ENCODE measurements at places on chromosomes 3 and 15. TPM values are rescaled to one million over a fixed set of nuclear protein-coding genes. Genes with fewer than 3 reads are reported as not detected.

NR1D2 gene
- total RNA-seq, result 14.6 TPM

- H3K4me1 ChIP-seq, result no peaks in the 10 kb centered on the region
- H3K27me3 ChIP-seq, result no peaks in the 10 kb centered on the region
- no peaks in the 10 kb centered on the region for H3K36me3 ChIP-seq
- DNase-seq, result no peak
- H3K27ac ChIP-seq, result no peak overlapping the region
- H3K4me3 ChIP-seq, result no peak overlapping the region
Measured at GRCh38 chr3:24765399-24765798, 270.7 kb upstream of the THRB start.

MYZAP gene
- total RNA-seq, result 8.1 TPM

ROPN1 gene
- total RNA-seq, result not detected

DNA sequence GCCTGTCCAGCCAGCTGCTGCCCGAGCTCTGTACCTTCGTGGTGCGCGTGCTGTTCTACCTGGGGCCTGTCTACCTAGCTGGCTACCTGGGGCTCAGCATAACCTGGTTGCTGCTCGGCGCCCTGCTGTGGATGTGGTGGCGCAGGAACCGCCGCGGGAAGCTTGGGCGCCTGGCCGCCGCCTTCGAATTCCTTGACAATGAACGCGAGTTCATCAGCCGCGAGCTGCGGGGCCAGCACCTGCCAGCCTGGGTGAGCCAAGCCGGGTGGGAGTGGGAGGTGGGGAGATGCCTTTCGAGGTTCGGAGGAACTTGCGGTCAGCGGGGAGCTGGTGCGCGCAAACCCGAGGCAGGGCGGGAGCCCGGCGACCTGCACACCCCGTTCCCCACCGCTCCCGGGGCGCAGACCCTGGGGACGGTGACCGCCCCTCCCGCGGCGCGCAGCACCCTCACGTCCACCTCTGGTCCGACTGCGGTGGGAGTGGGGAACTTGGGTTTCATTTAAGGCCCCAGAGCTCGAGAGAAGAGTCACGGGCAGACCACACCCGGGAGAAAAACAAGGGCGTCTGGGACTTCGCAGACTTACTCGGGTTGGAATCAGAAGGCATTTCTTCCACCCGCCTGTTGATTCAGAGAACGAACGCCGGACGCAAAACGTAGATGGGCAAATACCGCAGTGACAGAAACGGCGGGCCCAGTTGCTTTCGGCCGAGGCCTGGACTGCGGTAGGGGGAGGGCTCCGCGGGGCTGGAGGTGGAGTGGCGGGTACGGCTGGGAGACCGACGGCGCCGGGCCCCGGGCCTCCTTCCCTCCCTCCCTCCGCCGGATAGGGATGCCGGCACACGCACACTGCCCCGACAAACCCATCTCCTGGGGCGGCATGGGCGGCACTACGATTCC, 708 bp downstream of the ESYT3 start:
- peak overlapping the region; percentile 16 for H3K4me3 ChIP-seq
- no peaks in the 10 kb centered on the region for H3K36me3 ChIP-seq
- H3K27ac ChIP-seq, result no peak overlapping the region
- DNase-seq, result no peak

DNA sequence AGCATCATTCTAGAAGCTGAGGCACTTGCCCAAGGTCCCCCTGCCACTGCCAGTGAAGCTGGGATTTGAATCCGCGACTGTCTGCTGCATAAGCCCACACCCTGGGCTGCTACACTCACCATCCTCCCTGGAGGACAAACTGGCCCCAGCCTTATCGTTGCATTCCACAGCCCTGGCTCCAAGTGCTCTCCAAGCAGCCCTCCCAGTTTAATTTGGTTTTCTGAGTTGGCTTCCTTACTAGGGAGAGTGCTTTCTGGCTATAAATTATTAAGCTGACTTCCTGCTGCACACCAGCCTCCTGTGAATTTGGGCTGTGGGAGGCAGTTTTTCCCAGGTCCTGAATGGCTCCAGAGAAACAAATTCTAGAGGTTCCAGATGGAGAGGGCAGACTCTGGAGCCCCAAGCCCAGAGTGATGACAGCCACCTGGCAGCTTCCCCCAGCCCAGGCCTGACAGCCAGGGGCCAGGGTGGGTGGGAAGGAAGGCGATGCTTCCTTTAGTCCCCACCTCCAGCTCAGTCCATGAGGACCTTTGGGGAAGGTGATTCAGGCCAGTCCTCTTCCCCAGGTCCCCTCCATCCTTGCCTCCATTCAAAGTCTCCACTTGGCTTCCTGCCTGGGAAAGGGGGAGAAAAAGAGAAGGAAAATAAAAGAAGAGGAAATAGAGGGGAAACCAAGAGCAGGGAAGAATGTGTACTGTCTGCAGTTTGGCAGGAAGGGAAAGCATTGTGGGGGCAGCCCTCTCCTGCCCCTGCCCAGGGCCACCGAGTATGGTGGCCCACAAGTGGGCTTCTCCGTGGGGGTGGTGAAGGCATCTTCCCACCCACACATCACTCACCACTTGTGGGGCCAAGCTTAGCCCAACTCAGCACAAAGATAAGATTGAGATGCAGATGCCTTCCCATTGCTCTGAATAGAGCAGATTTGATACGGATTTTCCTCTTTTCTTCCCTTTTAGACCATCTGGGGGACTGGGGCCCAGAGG, 69.6 kb downstream of the SEMA5B start:
- DNase-seq, result no peak
- H3K27ac ChIP-seq, result no peak overlapping the region
- H3K36me3 ChIP-seq, result no peaks in the 10 kb centered on the region
- H3K4me1 ChIP-seq, result no peaks in the 10 kb centered on the region
- no peak overlapping the region for H3K4me3 ChIP-seq

DNA sequence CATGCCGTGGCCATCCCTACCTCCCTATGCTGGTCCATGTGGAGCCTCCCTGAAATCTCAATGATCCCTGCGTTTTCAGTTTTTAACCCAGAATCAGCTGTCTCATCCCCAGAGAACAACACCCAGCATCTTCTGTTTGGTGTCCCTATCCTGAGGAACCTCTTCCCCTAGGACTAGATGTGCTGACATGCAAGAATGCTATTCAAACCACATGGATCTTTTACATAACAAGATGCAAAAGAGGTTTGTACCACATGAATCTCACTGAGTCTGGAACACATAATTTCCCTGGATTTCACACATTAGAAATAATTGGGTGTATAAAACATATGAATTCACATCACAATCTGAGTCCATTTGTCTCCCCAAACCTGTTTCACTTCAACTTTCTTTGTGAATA, 174.6 kb upstream of the NECTIN3 start:
- no peaks in the 10 kb centered on the region for H3K27me3 ChIP-seq
- no peak overlapping the region for H3K27ac ChIP-seq
- H3K4me1 ChIP-seq, result no peaks in the 10 kb centered on the region
- no peak overlapping the region for H3K4me3 ChIP-seq
- H3K36me3 ChIP-seq, result no peaks in the 10 kb centered on the region
- no peak for DNase-seq

GRCh38 chr3:33063651-33064051, 33.3 kb downstream of the GLB1 start:
- H3K27ac ChIP-seq, result no peak overlapping the region
- no peaks in the 10 kb centered on the region for H3K4me1 ChIP-seq
- H3K36me3 ChIP-seq, result peaks cover 2% of the 10 kb centered on the region
- H3K4me3 ChIP-seq, result no peak overlapping the region

- no peaks in the 10 kb centered on the region for H3K36me3 ChIP-seq
- no peak overlapping the region for H3K27ac ChIP-seq
- DNase-seq, result no peak
- no peaks in the 10 kb centered on the region for H3K4me1 ChIP-seq
- H3K4me3 ChIP-seq, result no peak overlapping the region
- no peaks in the 10 kb centered on the region for H3K27me3 ChIP-seq
Measured at GRCh38 chr15:31250033-31250432, 76.6 kb upstream of the KLF13 start.

- H3K36me3 ChIP-seq, result no peaks in the 10 kb centered on the region
- peak overlapping the region; percentile 83 for H3K27ac ChIP-seq
- peak overlapping the region; percentile 93 for H3K4me3 ChIP-seq
- H3K4me1 ChIP-seq, result peaks cover 31% of the 10 kb centered on the region
- H3K27me3 ChIP-seq, result no peaks in the 10 kb centered on the region
Measured at GRCh38 chr15:66388043-66388363, 1.3 kb downstream of the MAP2K1 start.

DNA sequence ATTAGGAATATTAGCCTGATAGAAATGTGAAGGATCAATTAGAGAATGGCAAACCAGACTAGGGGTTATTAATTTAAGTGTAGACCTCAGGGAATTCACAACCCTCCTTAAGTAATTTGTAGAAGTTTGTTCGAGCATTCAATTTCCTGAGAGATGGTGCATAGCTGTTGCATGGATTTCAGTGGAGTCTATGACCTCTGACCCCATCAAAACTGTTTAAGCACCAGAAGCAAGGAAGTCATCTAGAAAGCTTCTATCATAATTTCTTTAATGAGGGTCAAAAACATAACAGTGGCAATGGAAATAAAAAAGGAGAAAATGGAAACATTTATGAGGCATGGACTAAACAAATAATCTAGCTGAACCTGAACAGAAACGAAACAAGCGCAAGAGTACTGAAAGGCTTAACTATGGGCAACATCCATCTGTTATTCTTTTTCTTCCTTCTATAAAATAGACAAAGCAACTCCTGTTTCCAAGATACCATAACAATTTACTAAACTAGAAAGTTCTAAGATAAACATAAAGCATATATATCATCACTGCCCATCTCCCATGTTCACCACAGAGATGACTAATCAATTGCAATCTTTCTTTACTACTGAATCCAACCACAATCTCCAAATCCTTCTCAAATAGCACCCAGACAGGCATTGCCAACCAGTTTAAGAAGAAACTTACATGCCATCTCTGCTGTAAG, 151.4 kb downstream of the THRB start:
- no peaks in the 10 kb centered on the region for H3K27me3 ChIP-seq
- DNase-seq, result no peak
- no peak overlapping the region for H3K27ac ChIP-seq
- H3K4me1 ChIP-seq, result no peaks in the 10 kb centered on the region
- no peaks in the 10 kb centered on the region for H3K36me3 ChIP-seq

GRCh38 chr3:109853077-109853731, 515.9 kb upstream of the DPPA4 start:
- no peak for DNase-seq
- H3K27ac ChIP-seq, result no peak overlapping the region

GRCh38 chr3:122697952-122698620, 17.4 kb downstream of the PARP14 start:
- H3K36me3 ChIP-seq, result peaks cover 28% of the 10 kb centered on the region
- DNase-seq, result no peak
- no peaks in the 10 kb centered on the region for H3K27me3 ChIP-seq
- H3K4me1 ChIP-seq, result no peaks in the 10 kb centered on the region
- no peak overlapping the region for H3K4me3 ChIP-seq
- no peak overlapping the region for H3K27ac ChIP-seq

DNAH12 gene
- 0.20 TPM for total RNA-seq

- H3K27me3 ChIP-seq, result no peaks in the 10 kb centered on the region
- H3K4me3 ChIP-seq, result no peak overlapping the region
Measured at GRCh38 chr3:147157631-147158030, 248.7 kb downstream of the ZIC4 start.

GRCh38 chr3:31695280-31696008, 162.7 kb downstream of the STT3B start:
- peaks cover 8% of the 10 kb centered on the region for H3K4me1 ChIP-seq
- no peaks in the 10 kb centered on the region for H3K27me3 ChIP-seq
- no peak overlapping the region for H3K4me3 ChIP-seq

- no peaks in the 10 kb centered on the region for H3K36me3 ChIP-seq
- peaks cover 29% of the 10 kb centered on the region for H3K4me1 ChIP-seq
Measured at GRCh38 chr3:192819001-192819569, 91.7 kb upstream of the FGF12 start.

GRCh38 chr3:1528621-1529020, 435.8 kb downstream of the CNTN6 start:
- H3K27me3 ChIP-seq, result no peaks in the 10 kb centered on the region
- H3K36me3 ChIP-seq, result no peaks in the 10 kb centered on the region
- no peak overlapping the region for H3K27ac ChIP-seq
- no peak for DNase-seq
- H3K4me3 ChIP-seq, result no peak overlapping the region

CNTN6 gene
- total RNA-seq, result not detected

DNA sequence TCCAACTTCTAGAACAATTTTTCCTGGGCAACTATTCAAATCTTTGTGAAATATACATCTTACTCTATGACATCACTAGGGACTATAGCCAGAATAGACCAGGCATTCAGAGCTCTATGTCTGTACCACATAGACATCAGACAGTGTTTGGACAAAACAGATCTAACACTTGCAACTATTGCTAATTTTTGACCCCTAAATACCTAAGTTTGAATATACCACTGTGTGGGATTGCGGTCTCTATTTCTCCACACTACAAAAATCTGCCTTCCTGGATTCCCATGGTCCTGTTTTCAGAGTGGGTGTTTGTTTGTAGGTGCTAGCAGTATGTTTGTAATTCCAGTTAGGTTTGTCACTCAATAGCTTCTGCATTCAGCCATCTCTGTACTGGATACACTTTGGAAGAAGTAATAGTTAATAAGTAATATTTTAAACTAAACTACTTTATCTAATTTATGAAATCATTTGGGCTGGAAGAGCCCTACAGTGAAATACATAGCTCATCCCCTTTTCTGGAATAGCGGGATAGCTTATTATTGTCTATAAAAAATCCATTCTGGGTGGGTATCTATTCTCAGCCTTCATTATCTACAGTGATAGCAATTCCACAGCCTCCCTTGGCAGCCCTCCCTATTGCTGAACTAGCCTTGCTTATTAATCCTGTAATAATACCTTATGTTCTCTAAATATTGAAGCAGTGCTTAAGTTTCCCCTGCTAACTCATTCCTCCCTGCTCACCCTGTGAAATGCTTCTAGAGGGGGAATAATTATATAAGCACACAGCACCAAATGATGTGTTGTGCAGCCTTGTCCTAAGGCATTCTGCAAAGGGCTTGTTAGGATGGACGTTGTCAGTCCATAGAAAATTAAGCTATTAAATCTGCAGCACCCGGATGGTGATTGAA, 49.4 kb downstream of the RBMS3 start:
- no peak overlapping the region for H3K27ac ChIP-seq
- H3K4me3 ChIP-seq, result no peak overlapping the region
- no peak for DNase-seq
- no peaks in the 10 kb centered on the region for H3K27me3 ChIP-seq
- peaks cover 30% of the 10 kb centered on the region for H3K4me1 ChIP-seq

TUSC7 gene
- total RNA-seq, result not detected

DNA sequence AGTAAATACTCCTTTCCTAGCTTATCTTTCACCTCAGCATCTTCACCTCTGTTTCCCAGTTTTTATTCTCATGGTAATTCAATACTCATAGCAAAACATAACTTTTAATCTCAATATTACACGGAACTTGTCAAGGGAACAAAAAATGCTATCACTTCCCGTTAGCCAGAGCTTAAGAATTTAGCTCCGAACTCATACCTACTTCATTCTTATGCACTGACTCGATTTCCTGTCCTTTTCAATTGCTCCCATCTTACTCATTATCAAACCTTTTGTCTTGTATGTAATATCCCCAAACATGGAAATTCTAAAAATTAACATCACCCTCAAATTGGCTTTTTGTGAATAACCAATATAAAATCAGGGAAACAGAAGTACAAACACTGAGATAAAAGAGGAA, 28.2 kb downstream of the MYEF2 start:
- H3K4me1 ChIP-seq, result peaks cover 41% of the 10 kb centered on the region
- DNase-seq, result peak; percentile 91
- peaks cover 9% of the 10 kb centered on the region for H3K36me3 ChIP-seq
- no peaks in the 10 kb centered on the region for H3K27me3 ChIP-seq

GRCh38 chr3:99962703-99963102, 145.0 kb downstream of the CMSS1 start:
- H3K27me3 ChIP-seq, result no peaks in the 10 kb centered on the region
- H3K36me3 ChIP-seq, result no peaks in the 10 kb centered on the region
- no peak overlapping the region for H3K4me3 ChIP-seq
- no peak overlapping the region for H3K27ac ChIP-seq
- no peak for DNase-seq
- H3K4me1 ChIP-seq, result peaks cover 8% of the 10 kb centered on the region

THSD4 gene
- 25.4 TPM for total RNA-seq

All from endothelial cell of umbilical vein (primary cell).